Osteocyte (in vitro differentiated cells): ENCODE measurements at places on chromosomes 2 and 18. TPM values are rescaled to one million over a fixed set of nuclear protein-coding genes. Genes with fewer than 3 reads are reported as not detected.

DNA sequence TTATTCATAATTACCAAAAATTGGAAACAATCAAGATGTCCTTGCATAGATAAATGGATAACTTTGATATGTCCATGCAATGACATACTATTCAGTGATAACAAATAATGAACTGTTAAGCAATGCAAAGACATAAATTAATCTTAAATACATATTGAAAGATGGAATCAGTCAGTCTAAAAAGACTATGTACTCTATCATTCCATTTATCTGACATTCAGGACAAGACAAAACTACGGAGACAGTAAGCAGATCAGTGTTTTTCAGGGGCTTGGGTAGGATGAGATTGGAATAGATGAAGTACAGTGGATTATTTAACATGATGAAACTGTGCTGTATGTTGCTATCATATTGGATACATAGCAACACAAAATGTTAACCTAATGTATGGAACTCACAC is 21.3 kb upstream of the ZNF804A start:
- DNase-seq, result no peak

DNA sequence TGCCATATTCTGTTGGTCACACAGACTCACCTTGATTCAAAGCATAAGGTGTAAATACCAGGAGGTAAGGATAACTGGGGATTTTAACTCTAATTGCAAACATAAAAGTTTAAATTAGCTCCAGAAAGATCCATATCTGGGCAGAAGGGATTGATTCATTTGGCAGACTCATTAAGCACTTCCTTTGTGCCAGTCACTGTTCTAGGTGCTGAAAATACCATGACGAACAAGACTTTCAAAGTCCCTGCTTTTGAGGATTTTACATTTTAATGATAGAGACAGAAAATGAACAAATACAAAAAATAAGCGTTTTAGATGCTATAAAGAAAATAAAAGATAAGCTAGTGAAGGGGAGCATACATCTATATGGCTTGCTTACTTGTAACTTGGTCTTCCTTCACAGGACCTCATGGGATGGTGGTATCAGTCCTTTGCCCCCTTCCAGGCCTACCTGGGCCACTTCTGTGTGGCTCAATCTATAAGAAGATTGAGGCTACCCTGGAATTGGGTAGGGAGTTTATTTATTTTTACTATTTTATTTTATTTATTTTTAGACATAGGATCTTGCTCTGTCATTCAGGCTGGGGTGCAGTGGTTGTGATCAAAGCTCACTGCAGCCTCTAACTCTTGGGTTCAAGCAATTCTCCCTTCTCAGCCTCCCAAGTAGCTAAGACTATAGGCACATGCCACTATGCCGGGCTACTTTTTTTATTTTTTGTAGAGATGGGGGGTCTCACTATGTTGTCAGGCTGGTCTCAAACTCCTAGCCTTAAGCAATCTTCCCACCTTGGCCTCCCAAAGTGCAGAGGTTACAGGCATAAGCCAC is 212.8 kb downstream of the MYCN start:
- no peak for DNase-seq

GRCh38 chr2:213036836-213037235 is 114.6 kb downstream of the IKZF2 start:
- no peak for DNase-seq

Gene SLC16A14
- 18.9 and 21.6 TPM in 2 replicates for total RNA-seq

DNA sequence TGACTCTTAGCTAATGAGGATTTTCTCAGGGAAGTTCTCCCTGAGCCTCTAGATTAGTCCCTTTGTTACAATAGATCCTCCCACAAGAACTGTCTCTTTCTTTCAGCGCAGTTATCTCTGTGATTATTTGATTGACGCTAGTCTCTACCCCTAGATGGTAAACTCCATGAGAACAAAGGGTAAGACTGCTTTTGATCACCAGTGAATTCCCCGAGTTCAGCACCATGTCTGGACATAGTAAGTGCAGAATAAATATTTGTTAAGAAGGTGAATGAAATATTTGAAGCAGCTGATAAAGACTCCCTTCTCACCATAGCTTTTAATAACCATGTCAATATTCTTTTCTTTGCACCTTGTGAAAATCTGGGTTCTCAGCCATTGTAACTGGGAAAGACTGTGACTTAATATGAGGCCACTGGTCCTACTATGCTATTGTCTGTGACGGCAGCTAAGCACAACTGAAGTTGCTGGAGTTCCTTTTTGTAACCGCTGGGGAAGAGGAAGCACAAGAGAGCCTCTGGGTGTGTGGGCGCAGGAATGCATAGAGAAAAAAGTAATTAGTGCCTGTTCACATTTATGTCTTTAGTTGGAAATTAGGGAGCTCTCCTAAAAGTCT is 214.7 kb downstream of the TGIF1 start:
- no peak for DNase-seq

DNA sequence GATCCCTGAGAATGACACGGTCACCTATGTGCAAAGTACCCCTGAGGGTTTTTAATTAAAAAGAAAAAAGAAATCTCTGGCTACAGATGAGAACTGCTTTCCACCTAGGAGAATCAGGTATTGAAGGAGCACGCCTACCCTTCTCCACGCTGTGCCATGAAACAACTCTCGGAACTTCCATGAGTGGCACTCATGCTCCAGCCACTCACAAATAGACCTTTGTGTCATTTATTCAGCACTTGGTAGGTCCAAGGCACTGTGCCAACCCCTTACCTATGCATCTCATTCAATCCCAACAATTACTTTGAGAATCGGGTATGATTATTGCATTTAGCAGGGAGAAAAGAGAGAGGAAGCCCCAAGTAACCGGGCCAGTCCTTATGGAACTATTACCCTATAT is 44.9 kb upstream of the TTC39C start:
- DNase-seq, result peak; percentile 32
